ENCODE measurements at places on chromosomes 16 and 17. TPM values are rescaled to one million over a fixed set of nuclear protein-coding genes. Genes with fewer than 3 reads are reported as not detected.

Gene FOXN1
- not detected for total RNA-seq

Gene MMP2
- total RNA-seq, result 238 TPM

Gene CCDC92B
- not detected for total RNA-seq

Gene CDK5R1
- 2.1 TPM for total RNA-seq

Gene GNAO1
- total RNA-seq, result not detected

Gene GP1BA
- total RNA-seq, result not detected

Gene PTX4
- total RNA-seq, result not detected

Gene HYDIN
- not detected for total RNA-seq

Data from thoracic aorta endothelial cell (primary cell).